CD4-positive, alpha-beta T cell treated with Interleukin-12 subunit alpha and Interleukin-12 subunit beta, for 1 hour (primary cell): ENCODE measurements at places on chromosomes 11 and 22.

DNA sequence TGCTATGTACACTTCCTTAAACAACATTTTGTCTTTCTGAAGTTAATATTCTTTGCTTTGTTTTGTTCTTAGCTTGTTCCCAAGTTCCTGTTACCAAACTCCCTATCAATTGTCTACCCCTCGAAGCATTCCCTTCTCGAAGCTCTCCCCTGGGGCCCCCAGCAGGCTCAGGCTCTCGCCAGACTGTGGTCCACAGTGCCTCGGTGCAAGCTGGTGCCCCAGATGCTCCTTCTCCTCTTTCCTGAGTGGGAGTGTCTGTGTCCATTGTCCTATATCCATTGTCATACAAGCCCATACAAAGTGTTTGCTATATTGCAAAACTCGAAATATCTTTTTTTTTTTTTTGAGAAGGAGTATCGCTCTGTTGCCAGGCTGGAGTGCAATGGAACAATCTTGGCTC lies 51.7 kb upstream of the RTL6 start:
- no peak for DNase-seq

DNA sequence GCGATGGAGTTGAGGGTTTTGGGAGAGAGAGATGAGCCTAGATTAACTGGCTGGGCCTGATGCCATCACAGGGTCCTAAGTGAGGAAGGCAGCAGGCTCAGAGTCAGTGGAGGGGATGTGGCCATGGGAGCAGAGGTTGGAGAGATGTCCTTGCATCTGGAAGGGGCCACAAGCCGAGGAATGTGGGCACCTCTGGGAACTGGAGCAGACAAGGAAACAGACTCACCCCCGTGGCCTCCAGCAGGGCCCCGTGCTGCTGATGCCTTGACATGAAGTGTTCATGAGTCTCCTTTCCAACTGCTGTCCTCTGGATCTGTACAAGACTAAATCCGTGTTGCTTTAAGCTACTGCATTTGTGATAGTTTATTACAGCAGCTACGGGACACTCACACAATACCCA lies 49.2 kb downstream of the SHISAL1 start:
- no peak for DNase-seq

DNA sequence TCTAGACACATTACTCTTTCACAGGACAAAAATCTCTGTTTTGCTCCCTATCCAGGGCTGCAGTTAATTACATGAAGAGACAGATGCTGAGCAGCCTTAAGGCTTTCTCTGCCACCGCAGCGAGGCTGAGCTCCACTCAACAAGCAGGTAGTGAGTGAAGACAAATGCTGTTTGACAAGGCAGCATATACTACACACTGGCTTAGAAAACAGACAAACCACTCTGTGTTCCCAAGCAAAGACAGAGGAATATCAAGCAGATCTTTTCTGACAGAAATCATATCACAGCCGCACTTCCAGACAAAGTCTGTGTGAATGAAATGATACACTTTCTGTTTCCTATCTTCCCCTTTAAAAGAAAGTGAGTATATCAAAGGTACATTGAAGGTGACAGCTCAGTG lies 368.1 kb downstream of the DCDC1 start:
- DNase-seq, result no peak

DNA sequence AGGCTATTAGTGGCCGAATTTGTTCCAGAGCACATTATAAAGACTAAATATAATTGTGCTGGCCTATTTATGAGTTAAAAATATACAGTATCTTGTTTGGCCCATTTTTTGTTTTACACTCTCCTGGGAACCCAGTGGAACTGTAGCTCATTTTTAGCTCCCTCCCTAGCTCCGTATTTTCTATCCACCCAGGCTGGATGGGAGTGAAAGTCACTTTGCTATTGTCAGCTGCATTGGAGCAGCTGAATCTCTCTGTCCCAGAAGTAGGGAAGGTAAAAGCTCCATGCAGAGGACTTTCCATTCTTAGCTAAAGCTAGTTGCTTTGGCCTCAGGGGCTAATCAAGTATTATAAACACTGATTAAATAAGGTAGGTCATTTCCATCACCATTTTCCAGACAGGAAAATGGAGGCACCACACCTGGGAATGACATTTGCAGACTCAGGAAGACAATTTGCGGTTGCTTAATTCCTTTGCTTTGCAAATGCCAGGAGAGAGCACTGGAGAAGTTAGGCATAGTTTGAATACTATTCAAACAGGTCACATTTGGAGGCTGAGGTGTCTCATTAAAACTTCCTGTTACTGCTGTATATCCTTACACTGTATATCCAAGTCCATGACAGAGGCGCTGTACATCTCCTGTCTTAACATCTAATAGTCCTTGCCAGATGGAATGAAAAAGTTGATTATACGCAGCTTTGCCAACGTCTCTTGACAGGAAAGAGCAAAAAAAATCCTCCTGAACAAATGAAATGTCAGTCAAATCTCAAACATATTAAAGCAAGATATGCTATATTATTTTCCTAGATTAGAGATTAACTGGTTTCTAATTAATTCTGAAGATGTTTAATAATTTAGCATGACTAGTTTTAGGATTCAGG lies 338.1 kb upstream of the KIRREL3 start:
- no peak for DNase-seq

- no peak for DNase-seq
Measured at GRCh38 chr22:20829491-20830134, 29.0 kb downstream of the PI4KA start.

- no peak for DNase-seq
Measured at GRCh38 chr22:43342347-43343261, 568 bp downstream of the SCUBE1 start.

DNA sequence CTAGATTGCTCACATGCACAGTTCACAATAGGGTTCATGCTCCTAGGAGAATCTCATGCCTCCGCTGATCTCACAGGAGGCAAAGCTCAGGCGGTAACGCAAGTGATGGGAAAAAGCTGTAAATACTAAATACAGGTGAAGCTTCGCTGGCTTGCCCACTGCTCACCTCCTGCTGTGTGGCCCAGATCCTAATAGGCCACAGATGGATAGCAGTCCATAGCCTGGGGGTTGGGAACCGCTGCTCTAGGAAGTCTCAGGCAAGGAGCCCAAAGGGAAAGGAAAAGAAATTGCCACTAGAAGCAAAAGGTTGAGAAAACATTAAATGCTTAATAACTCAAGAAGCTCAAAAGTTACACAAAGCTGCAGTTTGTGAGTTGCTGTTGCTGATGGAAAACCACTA lies 3.2 kb upstream of the TRPC6 start:
- no peak for DNase-seq

- DNase-seq, result no peak
Measured at GRCh38 chr11:115612046-115612730, 108.0 kb upstream of the CADM1 start.

GRCh38 chr11:27263046-27263445 lies 100.0 kb downstream of the CCDC34 start:
- DNase-seq, result no peak

DNA sequence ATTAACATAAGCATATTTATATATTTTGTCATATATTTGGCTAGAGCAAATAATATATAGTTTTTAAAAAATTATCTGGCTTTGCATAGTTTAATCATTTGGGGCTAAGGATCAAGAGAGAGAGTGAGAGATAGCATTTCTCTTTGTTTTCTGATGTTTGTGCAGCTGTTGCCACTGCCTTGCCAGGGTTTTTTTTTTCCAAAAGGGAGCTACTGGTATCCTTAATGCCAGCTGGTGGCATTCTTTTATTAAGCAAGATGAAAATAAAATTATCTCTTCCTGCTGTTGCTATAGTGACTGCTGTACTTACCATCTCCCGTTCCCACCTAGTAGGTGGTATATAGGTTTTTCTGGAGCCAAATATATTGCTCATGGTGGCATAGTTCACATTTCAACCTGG lies 793.3 kb upstream of the ARHGAP42 start:
- DNase-seq, result no peak

GRCh38 chr11:57482782-57483561 lies 22.6 kb downstream of the RTN4RL2 start:
- peak; percentile 66 for DNase-seq

GRCh38 chr11:8871962-8872361 lies 39.0 kb upstream of the AKIP1 start:
- no peak for DNase-seq

- DNase-seq, result no peak
Measured at GRCh38 chr11:71283971-71284441, 31.6 kb upstream of the SHANK2 start.

- no peak for DNase-seq
Measured at GRCh38 chr11:110085255-110085838, 7.8 kb upstream of the ZC3H12C start.

GRCh38 chr11:84958295-84958694 lies 668.8 kb downstream of the DLG2 start:
- no peak for DNase-seq

GRCh38 chr11:61959678-61960077 lies 7.8 kb downstream of the FTH1 start:
- no peak for DNase-seq

DNA sequence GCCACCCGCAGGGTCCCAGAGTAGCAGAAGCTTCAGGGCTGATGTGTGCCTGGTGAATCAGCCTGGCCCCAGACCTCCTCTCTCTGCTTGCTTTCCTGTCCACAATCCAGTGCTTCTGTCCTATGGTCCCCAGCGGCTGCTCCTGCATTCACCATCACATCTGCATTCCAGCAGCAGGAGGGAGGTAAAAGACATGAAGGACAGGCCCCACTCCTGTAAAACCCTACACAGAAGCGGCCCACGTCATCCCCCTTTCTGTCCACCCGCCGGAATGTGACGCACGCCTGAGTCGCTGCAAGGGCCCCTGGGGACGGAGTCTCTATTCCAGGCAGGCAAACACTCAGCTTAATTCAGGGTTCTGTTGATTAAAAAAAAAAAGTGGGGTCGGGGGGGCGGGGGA lies 58.3 kb downstream of the CDKN1C start:
- DNase-seq, result no peak

- no peak for DNase-seq
Measured at GRCh38 chr11:128417607-128418324, 169.6 kb downstream of the ETS1 start.

GRCh38 chr11:19508165-19508564 lies 204.5 kb upstream of the NAV2 start:
- DNase-seq, result no peak

- DNase-seq, result no peak
Measured at GRCh38 chr22:22552630-22553029, 6.4 kb downstream of the PRAME start.

DNA sequence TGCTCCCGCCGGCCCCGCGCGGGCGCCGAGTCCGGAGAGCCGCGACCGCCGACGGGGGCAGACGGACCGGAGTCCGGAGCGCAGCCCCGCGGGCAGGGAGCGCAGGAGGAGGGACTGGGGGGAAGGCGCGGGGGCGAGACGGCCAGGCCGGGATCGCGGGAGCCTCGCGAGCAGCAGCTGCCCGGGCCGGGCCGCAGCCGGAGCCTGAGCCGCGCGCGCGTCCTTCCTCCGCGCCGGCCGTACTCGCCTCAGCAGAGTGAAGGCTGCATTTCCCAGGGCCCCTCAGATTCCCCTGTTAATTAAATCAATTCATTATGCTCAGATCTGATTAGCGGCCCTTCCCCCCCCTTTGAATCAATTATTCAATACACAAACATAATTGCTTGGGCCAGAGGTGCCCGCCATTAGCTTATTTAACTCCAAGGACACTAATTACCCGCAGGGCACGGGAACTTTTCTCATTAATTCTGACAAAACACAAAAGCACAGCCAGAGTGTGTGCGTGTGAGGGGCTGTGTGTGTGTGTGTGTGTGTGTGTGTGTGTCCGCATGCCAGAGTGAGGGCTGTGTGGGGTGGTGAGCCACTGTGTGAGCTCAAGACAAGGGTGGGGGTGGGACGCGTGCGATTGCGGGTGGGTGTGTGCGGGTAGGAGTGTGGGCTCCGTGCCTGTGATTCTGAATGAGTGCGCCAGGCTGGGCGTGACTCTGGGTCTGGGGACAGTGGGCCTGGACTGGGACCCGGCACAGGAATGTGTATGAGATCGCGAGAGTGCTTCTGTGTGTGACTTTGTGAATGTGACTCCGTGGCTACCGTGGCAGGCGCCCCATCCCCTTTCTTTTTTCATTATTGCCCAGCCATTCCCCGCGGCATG lies 5.1 kb upstream of the LMO1 start:
- DNase-seq, result no peak

- DNase-seq, result no peak
Measured at GRCh38 chr11:87144252-87144651, 106.5 kb downstream of the TMEM135 start.

DNA sequence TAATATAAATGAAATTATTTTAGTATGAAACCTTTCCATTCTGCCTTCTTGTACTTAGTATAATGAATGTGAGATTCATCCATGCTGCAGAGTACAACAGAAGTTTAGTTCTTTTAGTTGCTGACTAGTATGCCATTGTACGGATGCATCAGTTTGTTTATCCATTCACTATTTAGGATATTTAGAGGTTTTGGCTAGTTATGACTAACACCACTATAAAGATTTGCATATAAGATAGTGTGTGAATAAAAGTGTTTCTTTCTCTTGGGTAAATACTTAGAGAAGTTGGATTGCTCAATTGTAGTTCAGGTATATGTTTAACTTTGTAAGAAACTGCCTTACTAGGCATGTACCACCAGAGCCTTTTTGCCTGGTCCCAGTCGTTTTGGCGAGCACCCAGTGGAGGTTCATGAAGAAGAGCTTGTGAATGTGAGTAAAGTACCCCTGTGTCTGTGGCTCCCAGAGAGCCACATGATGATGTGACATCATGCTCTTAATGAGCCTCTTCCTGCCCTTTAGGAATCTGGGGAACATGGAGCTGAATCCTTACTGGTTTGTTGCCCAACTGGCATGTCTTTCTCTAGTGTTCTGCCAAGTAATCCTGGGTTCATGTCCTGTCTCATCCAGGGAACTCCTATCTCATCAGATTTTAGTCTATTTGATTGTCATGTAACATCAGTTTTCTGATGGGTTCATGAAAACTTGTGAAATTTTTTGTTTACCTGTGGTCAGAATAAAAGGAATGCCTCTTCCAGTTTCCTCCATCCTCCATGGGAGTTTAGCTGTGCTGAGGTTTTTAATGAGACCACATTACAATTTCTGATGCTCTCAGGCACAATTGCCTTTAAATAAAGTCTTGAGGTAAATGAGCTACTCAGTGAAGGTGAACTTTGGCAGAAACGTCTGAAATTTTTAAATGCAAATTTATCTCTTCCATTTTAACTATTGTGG lies 234.8 kb downstream of the CASP12 start:
- DNase-seq, result no peak
